Hippocampal formation (tissue), 2 donors: ENCODE measurements at places on chromosomes 1 and 21.

DNA sequence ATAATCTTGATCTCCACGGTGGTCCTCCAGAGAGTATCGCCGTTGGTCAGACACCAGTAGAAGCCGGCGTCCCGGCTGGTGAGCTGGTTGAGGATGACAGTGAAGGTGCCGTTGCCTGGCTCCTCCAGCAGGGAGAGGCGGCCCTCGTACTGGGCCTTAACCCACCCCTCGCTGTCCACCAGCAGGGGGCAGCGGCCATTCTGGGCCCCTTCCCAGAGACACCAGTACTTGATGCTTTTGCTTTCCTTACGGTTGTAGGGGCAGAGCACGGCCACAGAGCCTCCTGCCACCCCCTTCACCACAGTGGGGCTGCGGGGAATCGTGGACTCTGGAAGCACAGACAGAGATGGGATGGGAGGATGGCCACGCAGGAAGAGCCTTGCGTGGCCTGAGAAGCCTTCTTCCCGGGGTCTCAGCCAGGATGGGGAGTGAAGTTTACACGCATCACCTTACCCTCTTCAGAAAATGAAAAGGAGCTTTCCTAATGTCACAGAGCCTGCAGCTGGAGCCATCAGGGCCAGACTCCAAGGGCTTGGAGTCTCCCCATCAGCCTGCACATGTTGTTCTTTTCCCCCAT, 10.7 kb downstream of the PIGR start:
- no peak for DNase-seq

DNA sequence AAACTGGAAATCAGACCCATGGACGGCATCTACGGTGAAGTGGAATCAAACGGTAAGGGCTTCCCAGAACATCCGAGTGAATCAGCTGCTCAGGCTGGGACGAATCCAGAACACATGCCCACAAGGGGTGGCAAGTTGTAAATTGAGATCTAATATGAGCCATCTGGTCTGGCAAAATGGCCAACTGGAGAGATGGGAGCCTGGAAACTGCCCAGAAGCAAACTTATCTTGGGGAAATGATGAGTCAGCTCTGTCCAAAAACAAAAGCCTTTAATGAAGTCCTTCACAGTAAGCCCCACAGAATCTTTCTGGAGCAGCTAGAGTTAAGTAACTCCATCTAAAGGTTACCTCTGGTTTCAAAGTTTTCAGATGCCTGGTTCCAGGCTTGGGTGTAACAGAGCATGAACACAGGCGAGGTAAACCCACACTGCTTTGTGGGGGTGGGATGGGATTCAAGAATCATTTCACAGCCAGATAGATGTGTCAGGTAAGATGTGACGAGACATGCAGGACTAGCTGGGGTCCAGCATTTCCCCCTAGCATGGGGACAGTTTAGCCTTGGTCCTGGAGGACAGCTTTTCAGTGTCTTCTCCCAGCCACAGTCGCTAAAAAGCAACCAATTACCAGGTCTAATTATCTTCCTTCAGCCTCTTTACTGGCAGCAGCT, 10.5 kb upstream of the SRP9 start:
- DNase-seq: no peak

DNA sequence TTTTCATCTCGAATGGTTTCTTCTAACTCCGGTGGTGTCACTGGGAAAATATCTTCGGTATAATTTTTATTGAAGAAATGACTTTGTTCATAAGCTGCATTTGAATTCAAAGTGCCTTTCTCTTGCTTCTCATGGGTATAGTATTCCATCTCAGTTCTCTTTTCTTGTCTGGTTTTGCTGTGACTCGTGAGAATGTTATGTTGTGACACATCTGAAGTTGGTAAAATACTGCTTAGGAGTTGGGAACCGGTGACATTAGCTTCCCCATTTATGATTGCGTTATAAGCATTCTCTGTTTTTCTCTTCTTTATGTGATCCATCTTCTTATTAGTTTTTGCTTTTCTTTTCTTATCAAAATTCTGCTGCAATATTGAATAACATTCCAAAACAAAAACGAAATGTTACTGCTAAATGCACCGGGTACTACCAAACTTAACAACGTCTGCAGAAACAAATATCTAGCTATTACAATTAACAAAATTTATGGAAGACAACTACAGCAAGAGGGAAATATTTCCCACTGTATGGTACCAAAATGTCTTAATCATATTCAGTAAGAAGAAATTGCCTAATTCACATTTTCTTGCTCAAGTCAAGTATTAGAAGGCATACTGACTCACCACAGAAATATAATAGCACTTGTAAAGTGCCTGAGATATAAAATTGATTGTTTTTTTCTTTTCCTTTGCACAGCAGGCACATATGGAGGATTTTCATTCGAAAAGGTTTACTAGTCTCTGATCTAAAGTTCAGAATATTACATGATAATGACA, 15.5 kb downstream of the LRIF1 start:
- DNase-seq: no peak

- DNase-seq: no peak
Measured at GRCh38 chr1:94648225-94649007, 106.9 kb upstream of the F3 start.

DNA sequence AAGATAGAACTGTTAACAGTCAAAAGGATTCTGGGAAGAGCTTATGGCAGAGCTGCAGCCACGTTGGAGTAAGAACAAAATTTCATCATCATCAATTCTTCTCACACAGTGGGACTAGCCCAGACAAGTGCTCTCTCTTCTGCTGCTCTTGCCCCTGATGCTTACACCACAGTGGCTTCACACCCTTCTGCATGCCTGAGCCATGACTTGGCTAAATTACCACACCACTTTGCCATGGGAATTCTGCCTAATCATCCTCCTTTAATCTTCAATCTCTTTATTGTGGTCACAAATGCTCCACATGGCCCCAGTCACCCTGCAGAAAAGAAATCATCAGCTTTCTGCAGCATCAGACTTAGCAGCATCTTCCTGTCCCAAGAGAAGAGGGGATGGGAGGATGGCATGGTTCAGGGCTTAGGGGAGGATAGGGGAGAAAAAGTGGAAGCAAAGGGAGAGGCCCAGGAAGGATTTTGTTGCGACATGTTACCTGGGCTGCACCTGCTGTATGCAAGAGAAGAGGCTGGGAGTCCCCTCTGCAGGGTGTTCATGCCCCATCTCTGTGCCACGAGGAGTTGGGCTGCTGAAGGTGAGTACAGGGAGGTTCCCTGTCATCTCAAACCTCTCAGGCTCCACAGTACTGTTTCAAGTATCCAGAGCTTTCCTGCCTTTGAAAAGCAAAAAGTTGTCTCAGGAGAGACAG, 9.0 kb upstream of the RPTN start:
- DNase-seq: no peak

DNA sequence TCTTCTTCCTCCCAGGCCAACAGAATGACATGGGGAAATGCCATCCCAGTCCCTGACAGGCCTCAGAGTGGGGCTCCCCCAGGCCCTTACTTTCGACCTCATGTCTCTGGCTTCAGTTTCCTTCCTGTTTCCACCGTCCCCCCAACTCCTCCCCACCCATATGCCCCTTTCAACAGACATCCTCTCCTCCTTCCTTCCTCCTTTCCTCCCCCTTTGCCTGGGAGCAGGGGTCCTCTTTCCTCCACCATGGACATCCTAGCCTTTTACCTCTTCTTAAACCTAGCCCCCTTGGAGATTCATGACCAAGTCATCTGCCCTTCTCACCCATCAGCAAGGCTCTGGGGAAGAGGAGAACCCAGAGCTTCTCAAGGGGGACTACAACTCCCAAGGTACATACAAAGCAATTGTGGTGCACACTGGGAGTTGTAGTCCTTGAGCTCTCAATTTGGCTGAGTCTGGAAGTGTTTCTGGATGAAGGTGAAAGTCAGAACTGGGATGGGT, 4.0 kb downstream of the ZBTB7B start:
- DNase-seq: no peak

DNA sequence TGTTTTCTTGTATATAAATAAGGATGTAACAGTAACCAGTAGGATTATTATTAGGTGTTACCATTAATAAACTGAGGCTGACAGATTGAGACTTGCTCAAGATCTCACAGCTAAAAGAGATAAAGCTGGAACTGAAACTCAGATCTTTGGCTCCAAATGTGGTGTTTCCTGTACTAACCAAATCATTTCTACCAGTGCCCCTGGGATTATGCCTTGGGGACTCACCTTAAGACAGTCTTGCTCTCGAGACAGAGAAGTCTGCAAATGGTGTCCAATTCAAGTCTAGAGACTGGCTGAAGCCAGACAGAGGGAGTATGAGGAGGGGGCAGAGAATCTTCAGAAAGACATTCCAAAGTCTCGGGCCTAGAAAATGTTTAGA, 593 bp upstream of the CD53 start:
- no peak for DNase-seq

- DNase-seq: no peak
Measured at GRCh38 chr1:210207597-210208450, 24.8 kb upstream of the SERTAD4 start.

DNA sequence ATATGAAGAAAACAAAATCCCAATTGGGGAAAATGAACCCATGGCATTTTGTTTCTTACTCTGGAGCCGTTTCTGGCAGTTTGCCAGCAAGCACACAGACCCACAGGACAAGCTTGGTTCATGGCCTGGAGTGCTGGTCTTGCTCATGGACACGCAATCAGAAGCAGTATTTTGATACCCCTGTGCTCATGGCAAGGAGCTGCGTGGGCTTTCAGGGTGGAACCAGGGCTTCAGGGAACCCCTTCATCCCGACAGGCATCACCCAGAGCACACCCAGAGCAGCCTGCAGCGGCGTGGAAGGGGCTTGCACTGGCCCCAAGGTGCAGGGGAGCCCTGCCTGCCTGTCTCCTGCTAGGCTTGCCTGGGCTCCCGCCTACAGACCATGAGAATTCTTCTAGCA, 45.4 kb upstream of the PCBP3 start:
- no peak for DNase-seq

DNA sequence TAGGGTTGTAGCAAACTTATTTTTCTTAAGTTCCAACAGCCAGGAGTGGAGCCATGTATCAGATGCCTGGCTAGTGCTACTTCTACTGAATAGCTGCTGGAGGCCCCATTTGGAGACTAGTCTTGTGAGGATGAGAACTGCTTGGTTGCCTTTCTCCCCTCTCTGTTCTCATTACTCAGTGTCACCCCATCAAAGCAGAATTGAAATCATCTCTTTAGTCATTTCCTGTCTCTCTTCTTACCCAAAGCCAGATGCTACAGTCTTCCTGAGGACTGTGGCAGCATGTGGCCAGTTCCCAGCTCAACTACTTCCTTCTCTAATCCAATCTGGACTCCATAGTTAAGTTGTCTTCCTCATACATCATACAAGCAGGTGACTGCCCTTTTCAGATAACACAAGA, 197.5 kb downstream of the BRINP2 start:
- no peak for DNase-seq

DNA sequence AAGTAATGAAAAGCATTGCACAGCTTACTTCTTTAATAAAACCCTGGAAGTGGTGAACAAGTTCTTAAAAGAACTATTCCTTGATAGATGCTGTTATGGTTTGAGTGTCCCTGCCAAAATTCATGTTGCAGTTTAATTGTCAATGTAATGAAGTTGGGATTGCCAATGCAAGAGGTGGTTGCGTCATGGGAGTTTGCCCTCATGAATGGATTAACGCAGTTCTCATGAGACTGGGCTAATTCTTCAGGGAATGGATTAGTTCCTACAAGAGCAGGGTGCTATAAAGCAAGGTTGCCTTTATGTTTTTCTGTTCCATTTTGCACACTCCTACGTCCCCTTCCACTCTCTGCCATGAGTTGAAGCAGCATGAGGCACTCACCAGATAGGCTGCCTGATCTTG, 446.7 kb upstream of the B3GALT2 start:
- no peak for DNase-seq

DNA sequence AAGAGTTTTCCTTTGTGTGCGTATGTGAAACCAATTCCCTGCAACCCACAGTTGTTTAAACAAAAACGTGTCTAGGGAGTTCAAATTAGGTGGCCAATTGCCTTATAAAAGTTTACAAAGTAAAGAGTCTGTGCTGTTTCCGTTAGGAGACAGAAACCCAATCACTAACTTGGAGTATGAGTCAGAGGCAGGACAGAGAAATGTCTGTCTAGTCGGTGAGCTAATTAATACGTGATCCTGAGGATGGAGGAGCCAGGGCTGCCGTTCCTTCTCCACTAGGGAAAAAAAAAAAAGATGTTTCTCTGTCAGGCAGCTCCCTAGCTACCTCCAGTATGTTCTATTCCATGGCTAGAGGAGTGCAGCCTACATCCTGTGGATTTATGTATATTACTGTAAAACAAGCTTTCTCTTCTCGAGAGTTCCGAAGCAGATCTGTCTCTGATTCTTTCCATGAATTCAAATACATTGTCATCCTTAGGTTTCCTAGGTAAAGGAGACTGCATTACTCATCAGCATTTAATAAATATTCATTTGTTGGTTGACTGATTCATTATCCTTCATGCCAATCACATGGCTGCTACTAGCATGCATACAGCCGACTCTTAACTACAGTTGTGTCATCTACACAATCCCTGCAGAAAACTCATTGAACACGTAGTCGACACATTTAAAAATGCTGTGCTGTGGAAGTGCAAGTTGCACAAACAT, 430.6 kb downstream of the KIF26B start:
- no peak for DNase-seq

DNA sequence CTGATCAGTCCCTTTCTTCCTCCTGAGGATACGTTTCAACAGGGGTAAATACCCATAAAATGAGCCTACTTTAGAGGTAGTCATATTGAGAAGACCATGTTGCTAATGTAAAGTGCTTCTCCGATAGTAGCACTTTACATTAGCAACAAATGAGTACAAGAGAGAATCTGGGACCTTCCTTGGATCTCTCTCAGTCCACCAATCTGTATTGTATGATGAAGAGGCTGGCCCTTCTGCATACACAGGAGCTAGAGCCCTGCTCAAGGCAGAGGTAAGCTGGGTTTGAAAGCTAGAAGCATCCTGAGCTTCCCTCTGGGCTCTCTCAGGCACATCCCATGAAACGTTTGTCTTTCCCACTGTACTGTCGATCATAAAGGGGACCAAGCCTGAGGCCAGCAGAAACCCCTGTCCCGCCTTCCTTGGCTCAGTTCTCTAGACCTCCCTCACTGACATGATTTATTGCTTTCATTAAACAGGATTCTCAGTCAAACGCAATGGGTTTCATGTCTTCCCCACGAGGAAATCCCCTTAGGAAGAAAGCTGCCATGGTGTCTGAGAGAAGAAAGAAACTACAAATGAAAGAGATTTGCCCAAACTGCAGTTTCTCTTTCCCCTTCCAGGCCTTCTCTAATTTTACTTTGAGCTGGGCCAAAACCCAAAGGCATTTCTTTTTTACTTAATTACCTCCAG, 62.8 kb upstream of the BCAR3 start:
- no peak for DNase-seq

DNA sequence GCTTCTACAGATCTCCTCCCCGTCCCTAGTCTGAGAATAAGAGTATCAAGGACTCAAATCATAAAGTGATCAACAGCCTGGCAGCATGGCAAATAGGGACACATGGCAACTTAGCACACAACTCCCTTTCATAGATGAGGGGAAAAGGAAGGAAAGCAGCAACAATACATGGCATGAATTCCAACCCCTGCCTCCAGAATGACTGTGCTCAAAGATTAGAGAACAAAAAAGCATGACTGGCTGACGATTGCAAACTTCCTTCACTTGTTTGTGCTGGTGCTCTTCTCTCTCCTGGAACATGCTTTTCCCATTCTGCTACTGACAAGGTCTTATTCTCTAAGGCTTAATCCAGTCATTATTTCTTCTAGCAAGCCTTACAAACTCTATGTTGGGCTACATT, 11.5 kb downstream of the KTI12 start:
- DNase-seq: no peak
